ENCODE measurements at places on chromosomes 6 and 20.
A peak's percentile ranks its signal among the peaks of the same experiment; 100 is the strongest.

GRCh38 chr6:160092602-160093001 is 29.0 kb upstream of the SLC22A1 start:
- DNase-seq, result no peak

DNA sequence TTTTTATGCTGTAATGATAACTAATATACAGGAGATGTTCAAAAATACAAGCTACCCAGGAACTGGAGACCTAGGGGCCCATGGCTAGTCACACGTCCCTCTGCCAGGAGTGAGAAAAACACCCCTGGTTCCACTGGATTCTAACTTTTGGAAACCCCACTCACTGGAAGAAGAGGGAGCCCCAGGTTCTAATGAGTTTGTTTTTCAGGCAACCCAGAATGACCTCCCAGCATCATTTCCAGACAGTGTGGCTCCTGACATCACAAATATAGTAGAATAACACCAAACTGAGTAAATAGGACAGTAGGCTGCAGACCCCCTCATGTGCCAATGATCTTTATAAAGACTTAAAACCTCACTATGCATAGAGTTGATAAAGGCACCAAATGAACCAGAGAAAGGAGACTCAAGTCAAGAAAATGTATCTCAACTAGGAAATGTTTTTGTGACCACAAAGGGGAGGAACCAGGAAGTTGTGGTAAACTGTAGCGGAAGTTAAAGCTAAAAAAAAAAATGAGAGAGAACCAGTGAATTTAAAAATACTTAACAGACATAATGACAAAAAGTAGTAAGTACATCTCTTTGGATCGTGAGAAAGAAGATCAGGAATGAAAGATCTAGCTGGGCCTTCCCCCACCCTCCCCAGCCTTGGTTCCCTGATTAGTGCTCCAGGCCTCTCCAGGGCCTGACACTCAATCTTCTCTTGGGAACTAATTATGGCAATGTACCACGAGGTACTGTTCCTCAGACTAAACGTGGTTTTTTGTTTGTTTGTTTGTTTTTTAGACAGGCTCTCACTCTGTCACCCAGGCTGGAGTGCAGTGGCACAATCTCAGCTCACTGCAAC is 19.8 kb downstream of the HLA-E start:
- DNase-seq, result no peak

- DNase-seq, result no peak
Observed at GRCh38 chr6:12410946-12411345, 120.8 kb downstream of the EDN1 start.

- no peak for DNase-seq
Observed at GRCh38 chr6:106334646-106335448, 9.3 kb upstream of the ATG5 start.

GRCh38 chr6:136173519-136174507 is 76.3 kb downstream of the MTFR2 start:
- no peak for DNase-seq

DNA sequence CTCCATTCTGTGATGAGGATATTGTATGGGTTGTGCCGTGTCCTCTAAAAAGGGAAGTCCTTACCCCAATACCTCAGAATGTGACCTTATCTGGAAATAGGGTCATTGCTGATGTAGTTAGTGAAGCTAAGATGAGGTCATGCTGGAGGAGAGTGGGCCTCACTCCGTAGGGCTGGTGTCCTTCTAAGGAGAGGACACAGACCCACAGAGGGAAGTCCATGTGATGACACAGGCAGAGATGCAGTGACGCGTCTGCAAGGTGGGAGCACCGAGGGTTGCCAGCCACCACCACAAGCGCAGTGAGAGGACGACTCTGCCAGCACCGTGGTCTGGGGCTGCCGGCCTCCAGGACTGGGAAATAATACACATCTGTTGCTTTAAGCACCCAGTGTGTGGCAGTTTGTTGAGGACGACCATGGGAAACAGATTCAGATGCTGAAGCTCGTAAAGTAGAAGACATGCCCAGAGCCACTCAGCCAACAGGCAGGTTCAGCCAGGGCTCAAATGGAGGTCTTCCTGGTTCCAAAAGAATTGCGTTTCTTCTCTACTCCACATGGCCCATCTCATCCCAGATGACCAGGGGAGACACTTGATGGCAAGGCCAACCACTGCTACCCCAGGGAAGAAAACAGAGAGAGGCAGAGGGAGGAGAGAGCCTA is 59.2 kb upstream of the DUSP22 start:
- no peak for DNase-seq

GRCh38 chr6:119065382-119065781 is 13.1 kb downstream of the FAM184A start:
- no peak for DNase-seq

GRCh38 chr6:132122176-132122575 is 171.0 kb upstream of the CCN2 start:
- no peak for DNase-seq

DNA sequence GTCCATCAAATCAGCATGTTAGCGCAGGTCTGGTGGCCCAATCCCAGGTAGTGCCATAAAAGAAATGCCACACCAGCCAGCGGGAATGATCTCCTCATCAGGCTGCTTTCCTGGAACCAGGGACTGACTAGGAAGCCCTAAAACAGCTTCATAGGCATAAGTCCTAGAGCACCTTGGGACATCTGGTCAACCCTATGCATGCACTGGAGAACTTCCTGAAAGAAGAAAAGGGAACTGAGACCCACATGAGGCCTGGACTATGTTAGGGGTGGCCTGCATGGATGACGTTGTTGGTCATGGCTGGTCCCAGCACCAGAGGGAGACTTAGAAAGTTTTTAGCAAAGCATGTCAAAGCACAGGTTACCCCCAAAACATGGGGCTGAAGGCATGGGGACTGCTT is 7.6 kb upstream of the KCNK16 start:
- no peak for DNase-seq

DNA sequence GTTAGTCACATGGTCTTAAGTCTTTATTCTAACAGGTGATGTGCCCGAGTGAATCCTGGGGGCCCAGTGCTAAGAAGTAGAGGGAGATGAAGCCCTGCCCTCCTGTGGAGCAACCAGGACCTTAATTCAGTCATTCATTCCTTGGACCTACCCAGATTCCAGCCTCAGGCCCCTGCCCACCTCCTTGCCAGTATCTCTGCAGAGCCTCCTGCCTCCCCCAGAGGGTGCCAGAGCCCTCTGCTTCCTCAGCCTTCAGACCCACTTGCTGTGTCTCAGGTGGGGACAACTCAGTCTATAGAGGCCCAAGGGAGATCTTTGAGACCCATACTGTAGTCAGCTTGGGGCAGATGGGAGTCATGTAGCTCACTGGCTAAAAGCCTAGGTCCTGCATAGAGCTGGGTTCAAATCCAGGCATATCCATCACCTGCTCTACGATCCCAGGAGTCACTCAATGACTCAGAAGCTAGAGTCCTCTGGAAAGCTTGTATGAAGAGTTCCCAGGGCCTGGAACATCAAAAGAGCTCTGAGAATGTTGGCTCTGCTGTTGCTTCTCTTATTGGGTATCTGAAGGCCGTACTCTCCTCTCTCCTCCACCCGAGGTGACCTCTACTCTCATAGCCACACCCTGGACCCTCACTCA is 3.9 kb upstream of the SIGLEC1 start:
- no peak for DNase-seq

- no peak for DNase-seq
Observed at GRCh38 chr6:164502833-164503232, 806.6 kb downstream of the C6orf118 start.

DNA sequence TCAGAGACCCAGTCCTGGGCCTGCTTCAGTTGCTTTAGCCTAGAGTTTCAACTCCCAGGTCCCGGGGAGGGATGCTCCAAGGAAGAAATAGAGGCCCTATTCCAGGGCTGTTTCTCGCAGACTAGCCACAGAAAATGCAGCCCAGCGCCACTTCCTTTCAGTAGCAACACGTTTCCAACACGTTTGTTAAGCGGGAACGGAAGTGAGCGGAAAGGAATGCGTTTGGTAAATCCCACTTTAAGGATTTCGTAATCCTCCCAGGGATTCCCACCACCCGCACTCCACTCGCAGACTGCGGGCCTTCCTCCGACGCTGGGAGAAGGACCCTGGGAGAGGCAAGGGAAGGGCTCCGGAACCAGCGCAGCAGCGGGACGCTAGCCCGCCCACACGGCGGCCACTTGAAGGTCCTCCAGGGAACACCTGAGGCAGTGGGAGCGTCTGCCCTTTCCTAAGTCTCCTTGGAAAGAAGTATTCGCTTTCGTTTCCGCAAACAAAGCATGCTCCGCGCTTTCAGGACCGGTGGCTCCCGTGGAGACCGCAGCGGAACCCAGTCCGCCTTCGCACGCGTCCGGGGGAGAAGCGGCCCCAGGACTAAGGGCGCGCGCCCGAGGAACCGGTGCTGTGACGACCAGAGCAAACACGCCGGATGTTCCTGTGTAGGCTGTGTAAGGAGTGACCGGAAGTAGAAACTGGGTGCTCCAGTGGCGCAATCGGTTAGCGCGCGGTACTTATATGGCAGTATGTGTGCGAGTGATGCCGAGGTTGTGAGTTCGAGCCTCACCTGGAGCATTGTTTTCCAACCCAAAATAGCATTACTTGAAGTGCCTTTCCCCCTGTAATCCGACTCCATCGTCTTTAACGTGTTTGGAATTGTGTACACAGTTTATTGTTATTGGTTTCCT is 227.6 kb upstream of the PRSS16 start:
- peak; percentile 18 for DNase-seq

- DNase-seq, result no peak
Observed at GRCh38 chr20:51154708-51155690, 132.1 kb upstream of the KCNG1 start.

DNA sequence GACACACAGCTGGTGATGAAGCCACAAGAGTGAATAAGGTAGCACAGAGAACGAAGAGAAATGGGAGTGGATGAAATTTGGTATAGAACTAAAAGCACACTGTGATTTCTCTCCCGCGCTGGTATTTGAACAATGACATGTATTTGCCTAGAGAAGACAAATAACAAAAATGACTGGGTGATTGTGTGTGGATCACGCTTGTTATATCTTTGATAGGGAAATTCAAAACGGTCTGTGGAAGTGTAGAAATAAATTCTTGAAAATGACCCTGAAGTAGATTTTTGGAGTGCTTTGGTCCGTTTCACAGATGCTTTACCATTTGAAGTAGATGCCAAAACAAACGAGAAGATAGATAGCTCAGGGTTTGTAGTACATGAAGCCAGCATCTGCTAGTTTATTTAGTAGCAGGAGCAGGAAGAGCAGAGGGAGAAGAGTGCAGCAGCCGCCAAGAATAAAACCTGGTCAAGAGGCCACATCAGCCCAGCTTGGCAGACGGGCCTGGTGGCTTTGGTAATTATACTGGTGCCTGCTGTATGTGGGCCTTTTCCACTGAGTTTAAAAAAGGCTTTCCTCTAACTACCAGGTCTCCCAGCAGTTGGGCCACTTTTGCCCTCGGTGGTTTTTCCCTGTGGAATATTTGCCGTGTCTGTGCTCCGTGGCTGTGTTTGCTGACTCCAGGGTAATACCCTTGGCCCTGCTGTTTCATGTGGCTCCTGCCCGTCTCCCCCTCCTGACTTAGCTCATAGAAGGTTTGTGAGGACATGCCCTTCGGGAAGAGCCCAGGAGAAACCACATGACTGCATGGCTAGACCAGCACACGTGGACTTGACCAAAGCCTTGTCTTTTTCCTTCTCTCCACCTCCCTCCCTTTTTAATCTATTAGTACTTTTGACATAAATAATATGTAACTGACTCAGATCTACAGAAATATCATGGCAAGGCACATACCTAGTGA is 294.0 kb downstream of the SOX4 start:
- no peak for DNase-seq

DNA sequence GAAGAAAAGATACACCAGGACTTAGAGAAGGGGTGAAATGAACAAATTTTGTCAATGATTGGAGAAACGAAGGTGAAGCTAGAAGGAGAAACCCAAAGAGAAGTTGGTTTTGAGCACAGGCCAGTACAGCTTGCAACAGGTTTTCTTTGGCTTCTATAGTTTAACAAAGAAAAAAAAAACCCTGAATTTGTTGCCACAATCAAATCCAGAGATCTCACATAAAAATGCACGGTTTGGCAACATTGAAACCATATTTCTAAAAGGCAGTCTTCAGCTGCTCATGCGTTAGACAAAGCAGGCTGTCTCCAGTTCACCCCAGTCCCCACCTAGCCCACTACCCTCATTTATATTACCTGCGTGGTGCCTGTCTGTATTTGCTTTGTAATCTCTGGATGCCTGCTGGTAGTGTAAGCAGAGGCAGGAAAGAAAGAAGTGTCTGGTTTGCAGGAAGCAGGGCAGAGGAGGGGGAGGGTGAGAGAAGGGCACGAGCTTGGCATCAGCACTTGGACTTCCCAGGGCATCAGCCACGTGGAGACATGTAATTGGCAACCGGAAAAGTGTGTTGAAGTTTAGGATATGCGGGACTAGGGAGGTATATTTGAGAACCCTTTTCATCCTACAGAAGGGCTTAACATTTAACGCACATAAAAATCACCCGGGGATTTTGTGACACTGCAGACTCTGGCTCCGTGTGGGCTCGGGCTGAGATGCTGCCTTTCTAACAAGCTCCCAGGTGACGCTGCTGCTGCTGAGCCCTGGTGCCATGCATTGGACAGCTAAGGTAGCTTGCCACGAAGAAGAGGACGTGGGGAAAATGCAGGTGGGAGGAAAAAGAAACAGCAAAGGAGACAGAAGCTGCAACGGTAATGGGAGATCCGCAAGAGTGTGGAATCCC is 14.4 kb downstream of the PFDN4 start:
- no peak for DNase-seq

DNA sequence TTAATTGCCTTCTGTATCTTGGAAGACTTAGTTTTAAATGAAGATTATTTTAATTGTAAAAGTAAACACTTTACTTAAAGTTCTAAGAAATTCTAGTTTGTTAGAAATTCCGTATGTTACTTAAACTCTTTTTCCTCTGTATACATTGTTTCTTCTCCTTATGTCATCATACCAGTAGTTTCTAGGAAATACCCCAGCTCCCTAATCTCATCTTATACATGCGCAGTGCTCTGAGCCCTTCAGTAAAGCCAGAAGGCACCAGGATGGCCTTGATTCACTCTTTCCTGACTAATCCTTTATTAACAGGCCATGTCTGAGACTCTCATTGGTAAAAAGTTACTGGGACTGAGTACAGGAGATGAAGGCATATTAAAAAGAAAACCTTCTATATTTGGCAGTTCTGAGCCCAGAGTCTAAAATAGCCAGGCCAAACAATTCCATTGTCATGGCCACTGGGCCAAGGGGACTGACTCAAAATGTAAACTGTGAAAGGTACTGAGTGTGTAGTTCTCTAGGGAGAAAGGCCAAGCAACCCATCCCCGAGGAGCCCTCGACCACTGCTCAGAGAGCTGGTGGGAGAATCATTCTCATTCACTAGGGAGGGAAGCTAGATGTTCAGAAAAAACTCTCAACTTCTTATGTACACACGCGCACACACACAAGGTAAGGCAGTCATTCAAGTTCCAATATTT is 25.0 kb downstream of the SLC22A1 start:
- no peak for DNase-seq

- no peak for DNase-seq
Observed at GRCh38 chr6:147207837-147208754, 3.9 kb downstream of the STXBP5 start.

All from esophagus squamous epithelium (tissue), 5 donors.